Panc1 (cell line): ENCODE measurements at places on chromosomes 5 and 9.

DNA sequence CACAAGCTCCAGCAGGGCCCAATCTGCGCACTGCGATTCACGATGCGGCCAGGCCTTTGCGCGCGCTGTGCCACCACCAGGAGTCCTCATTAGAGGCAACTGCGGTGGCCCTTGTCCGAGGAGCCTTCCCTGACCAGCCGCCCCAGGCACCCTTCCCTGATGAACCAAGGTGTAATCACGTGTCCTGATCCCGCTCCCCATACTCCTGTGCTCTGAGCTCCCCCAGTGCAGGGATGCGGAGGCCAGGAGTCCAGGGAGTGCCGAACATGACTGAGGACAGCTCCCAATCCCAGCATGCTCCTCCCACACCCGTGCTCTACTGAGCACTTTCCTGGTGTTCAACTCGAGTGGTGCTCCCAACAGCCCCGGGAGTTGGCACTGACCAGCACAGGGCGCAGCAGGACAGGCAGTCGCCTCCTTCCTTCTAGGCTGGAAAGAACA, 134.8 kb downstream of the ZNF354C start:
- no peak for DNase-seq
- no peaks in the 10 kb centered on the region for H3K4me1 ChIP-seq
- H3K4me3 ChIP-seq, result no peak overlapping the region
- H3K27me3 ChIP-seq, result no peaks in the 10 kb centered on the region
- no peaks in the 10 kb centered on the region for H3K36me3 ChIP-seq

GRCh38 chr9:91530829-91531228, 107.2 kb upstream of the NFIL3 start:
- H3K27ac ChIP-seq, result no peak overlapping the region
- no peaks in the 10 kb centered on the region for H3K27me3 ChIP-seq
- no peaks in the 10 kb centered on the region for H3K36me3 ChIP-seq
- H3K4me1 ChIP-seq, result no peaks in the 10 kb centered on the region
- no peak for DNase-seq

- no peak overlapping the region for H3K27ac ChIP-seq
- H3K4me3 ChIP-seq, result no peak overlapping the region
- no peak for DNase-seq
- no peaks in the 10 kb centered on the region for H3K36me3 ChIP-seq
- H3K27me3 ChIP-seq, result no peaks in the 10 kb centered on the region
- no peaks in the 10 kb centered on the region for H3K4me1 ChIP-seq
Observed at GRCh38 chr9:18208166-18209059, 265.5 kb upstream of the ADAMTSL1 start.

DNA sequence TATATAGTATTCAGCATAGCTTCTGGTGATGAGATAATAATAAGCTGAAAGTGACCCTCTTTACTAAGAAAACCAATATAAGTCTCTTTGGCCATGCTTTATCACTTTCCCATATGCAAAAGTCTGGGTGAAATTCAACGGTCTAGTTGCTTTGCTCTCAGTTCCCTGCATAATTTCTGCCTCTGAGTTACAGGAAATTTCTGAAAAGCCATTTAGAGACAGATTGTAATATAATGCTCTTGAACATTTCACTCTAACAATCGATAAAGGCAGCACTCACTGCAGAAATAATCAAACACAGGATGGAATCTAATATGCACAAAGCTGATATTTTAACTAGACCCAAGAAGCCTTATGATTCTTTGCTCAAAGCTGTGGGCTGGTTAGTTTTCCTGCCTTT, 100.1 kb upstream of the LIFR start:
- peaks cover 4% of the 10 kb centered on the region; the same call in 1 of the 2 replicates for H3K4me1 ChIP-seq
- no peaks in the 10 kb centered on the region for H3K27me3 ChIP-seq
- DNase-seq, result no peak
- H3K36me3 ChIP-seq, result no peaks in the 10 kb centered on the region
- no peak overlapping the region for H3K4me3 ChIP-seq

- H3K4me1 ChIP-seq, result no peaks in the 10 kb centered on the region
- no peaks in the 10 kb centered on the region for H3K36me3 ChIP-seq
Observed at GRCh38 chr5:92991581-92992067, 589.4 kb downstream of the NR2F1-AS1 start.

DNA sequence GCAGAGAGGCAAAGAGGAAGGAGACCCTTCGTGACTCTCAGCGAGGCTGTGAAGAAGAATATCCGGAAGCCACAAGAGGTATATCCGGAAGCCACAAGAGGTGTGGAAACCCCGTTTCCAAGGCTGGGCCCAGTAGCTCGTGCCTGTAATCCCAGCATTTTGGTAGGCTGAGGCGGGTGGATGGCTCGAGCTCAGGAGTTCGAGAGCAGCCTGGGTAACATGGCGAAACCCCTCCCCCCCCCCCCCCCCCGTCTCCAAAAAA, 612 bp upstream of the BBLN start:
- H3K27me3 ChIP-seq, result no peaks in the 10 kb centered on the region
- H3K4me1 ChIP-seq, result 0 out of 2 replicates have a peak, but pooled peaks cover 7% of the 10 kb centered on the region
- no peaks in the 10 kb centered on the region; the same call in 1 of the 2 replicates for H3K36me3 ChIP-seq
- no peak for DNase-seq
- H3K4me3 ChIP-seq, result peak overlapping the region; percentile 46

DNA sequence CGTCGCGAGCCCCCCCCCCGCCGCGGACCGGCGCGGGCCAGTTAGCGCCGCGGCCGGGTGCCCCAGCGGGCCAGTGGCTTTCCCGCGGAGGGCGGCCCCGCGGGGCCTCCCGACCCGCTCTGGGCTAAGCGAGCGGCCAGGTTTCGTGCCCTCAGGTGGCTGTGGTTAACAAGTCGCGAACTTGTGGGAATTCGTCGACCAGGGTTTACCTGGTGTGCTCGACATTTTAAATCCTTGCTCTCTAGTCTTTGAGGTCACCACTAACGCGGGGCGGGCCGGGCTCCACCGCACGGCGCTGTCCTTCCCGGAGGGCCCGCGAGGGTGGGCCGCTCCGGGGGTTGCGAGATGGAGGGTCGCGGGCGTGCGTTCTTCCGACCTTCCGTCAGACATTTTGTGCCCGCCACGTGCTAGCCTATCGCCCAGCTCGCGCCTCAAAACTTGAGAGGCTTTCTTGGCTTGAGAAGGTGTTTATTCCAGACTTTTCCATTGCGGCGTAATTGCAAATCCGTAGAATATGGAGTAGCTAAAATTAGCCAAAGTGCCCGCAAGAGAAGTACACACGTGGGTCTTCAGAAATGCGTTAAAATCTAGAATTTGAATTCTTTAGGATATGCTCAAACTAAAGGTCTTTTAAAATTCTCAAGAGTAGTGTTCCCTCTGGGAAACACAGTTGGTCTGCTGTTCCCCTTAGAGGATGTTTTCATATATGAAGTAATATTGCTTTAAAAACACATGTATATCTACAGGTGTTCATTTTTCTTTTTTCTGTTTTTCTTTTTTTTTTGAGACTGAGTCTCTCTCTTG, 2.1 kb downstream of the ANP32B start:
- peak overlapping the region; percentile 68 for H3K4me3 ChIP-seq
- H3K36me3 ChIP-seq, result no peaks in the 10 kb centered on the region; the same call in 1 of the 2 replicates
- H3K27me3 ChIP-seq, result no peaks in the 10 kb centered on the region
- no peak for DNase-seq

- H3K4me1 ChIP-seq, result no peaks in the 10 kb centered on the region
- H3K4me3 ChIP-seq, result no peak overlapping the region
- DNase-seq, result no peak
Observed at GRCh38 chr9:14958989-14959388, 48.8 kb upstream of the FREM1 start.

DNA sequence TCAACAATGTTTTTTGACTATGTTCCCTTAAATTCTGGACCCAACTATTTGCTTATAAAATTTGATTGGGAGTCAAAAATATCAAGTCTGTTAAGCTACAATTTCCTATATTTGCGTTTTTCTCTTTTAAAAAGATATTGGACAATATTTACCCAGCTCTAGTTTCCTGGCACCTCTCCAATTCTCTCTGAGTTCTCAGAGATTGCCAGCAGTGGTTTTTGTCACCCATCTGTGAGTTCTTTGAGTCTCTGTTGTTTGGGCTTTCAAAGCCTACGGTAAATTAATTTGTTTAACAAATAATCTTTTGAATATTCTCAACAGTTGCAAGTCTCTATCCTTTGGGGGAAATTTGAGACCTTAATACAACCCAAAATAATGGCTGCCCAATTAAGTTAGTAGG, 174.2 kb upstream of the PUM3 start:
- H3K4me3 ChIP-seq, result no peak overlapping the region
- H3K27ac ChIP-seq, result no peak overlapping the region
- no peak for DNase-seq
- no peaks in the 10 kb centered on the region for H3K36me3 ChIP-seq
- no peaks in the 10 kb centered on the region for H3K27me3 ChIP-seq
- H3K4me1 ChIP-seq, result no peaks in the 10 kb centered on the region

GRCh38 chr5:38657020-38657419, 100.6 kb upstream of the LIFR start:
- H3K27ac ChIP-seq, result no peak overlapping the region
- peaks cover 5% of the 10 kb centered on the region; the same call in 1 of the 2 replicates for H3K4me1 ChIP-seq
- no peaks in the 10 kb centered on the region for H3K27me3 ChIP-seq
- H3K36me3 ChIP-seq, result no peaks in the 10 kb centered on the region

DNA sequence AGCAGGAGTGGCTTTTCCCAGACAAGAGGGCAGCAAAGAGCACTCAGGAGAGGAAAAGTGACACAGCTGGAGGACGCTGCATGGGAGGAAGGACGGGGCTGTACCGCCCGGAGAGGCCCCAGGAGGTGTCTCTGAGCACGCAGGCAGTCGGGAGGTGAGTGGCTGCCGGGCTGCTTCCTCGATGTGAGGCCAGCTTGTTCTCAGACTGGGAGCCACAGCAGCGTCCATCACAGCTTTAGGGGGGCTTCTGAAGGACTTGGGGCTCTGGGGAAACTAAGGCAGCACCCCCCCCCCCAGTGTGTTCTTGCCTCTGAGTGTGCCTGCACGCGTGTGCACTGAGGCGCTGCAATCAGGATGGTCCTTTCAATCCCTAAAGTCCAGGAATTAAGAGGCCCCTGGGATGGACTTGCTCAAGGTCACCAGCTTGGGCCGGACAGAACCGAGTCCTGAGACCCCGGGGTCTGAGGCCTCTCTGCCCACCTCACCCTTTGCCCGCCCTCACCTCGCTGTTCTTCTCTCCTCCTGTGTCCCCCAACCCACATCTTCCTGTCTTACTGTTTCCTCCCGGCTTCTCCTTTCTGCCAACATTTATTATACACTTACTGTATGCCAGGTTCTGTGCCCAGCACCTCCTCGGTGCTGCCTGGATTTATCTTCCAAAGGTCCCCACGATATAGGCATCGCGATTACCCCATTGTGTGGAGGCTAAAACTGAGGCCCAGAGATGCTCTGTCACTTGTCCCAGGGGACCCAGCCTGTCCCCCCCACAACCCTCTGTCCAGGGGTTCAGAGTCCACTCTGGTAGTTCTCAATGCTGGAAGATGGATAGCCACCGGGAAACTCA, 32.9 kb downstream of the FAM163B start:
- H3K4me1 ChIP-seq, result no peaks in the 10 kb centered on the region
- H3K36me3 ChIP-seq, result no peaks in the 10 kb centered on the region
- DNase-seq, result no peak
